ENCODE measurements at places on chromosomes 16 and 17.

GRCh38 chr17:42230225-42230624, 35.9 kb upstream of the GHDC start:
- no peak for DNase-seq

DNA sequence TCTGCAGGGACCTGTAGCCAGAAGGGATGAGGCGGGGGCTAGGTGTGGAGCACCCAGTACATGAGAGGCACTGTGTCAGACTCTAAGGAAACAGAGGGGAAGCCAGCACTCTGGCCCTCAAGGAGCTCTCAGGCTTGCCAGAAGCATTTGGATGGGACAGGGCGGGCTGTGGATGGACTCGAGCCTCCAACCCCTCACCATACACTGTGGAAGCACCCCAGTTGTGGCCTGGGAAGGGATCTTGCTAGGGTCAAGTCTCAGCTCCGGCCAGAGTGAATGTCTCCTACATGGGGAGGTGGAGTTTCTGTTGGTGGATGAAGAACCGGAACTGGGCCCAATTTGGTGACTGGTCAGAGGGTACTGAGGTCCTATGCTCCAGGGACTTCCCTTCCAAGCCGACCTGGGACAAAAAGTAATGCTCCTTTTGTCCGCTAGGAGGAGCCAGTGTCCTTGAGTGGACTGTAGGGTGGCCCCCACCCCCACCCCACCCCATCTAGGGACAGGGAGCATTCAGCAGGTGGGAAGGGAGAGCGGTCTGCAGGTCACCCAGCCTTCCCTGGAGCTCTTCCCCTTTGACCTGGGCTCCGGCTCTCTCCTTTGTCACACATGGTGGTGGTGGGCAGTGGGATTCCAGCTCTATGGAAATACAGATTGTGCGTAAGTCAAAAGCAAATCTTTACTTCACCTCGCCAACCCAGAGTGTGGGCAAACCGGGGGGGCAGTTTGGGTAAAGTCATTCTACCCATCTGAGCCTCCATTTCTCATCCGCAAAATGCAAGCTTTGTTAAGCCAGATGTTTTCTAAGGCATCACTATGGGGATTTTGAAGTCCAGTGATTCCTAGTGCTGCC, 20.4 kb upstream of the PHB1 start:
- no peak for DNase-seq

DNA sequence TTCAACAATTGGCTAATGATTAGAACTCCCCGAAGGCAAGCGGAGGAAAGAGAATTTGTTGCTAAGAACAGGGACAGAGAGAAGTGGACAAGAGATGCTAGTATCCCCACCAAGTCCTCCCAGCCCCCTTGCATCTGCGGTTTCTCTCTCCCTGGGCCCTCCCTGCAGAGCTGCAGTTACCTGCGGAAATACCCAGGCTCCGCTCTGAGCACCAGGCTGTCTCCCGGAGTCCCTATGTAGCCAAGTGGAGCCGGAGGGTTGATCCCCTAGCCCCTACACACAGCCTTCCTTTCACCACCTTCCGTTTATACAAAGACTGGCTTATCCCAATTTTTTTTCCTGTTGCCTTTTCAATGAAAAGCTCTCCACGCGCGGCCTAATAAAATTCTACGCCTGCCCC, 834.4 kb downstream of the KCNJ2 start:
- no peak for DNase-seq

DNA sequence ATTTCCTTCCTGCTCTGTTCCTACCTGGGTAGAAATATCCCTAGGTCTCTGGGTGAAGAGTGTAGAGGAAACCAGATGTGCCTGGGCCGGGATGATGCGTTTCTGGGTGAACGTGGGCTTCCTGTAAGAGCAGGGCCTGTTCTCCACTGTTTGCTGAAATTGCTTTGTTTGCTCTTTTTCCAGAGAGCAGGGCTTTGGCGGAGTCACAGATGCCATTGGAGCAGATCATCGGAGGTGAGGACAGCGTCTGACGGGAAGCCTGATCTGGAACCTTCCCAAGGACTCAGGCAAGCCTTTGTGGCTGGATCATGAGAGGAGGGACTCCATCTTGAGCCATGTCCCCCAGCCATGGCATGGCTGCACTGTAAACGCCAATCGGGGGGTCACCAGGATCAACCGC, 15.4 kb downstream of the DHODH start:
- no peak for DNase-seq

GRCh38 chr16:57194512-57194911, 8.4 kb downstream of the RSPRY1 start:
- no peak for DNase-seq

DNA sequence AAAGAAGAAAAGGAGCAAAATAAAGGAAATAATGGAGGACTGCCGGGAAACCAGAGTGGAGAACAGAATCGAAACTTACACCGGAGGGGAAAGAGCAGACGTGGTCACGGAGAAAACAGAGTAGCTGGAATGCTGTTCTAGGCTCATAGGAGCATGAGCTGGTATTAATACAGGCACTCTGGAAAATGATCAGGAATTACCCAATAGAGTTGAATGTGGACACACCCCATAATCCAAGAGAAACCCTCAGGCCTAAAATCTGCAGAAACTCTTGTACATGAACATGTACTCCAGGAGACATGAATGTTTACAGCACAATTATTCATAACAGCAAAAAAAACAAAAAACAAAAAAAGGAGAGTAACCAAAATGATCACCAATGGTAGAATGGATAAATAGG, 77.7 kb downstream of the RPH3AL start:
- no peak for DNase-seq

DNA sequence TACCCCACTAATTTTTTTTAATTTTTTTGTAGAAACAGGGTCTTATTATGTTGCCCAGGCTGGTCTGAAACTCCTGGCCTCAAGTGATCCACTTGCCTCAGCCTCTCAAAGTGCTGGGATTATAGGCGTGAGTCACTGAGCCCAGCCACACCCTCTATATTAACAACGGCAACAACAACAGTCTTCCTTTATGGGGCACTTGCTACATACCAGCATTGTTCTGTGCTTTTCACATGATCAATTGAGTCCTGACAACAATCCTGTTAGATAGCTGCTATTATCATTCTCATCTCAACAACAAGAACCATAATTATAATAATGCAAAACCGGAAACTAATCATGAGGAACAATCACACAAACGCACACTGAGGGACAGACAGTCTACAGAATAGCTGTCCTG, 12.6 kb upstream of the ARL5C start:
- DNase-seq: no peak

Data from stimulated activated CD4-positive, alpha-beta T cell treated with anti-CD3 and anti-CD28 coated beads, TNF-alpha, amount 100 ng/mL, for 48 hours (primary cell).